AG04450 (cell line): ENCODE measurements at places on chromosomes 7 and 10.

GRCh38 chr7:79377097-79377496 lies 76.4 kb downstream of the MAGI2 start:
- DNase-seq, result no peak

DNA sequence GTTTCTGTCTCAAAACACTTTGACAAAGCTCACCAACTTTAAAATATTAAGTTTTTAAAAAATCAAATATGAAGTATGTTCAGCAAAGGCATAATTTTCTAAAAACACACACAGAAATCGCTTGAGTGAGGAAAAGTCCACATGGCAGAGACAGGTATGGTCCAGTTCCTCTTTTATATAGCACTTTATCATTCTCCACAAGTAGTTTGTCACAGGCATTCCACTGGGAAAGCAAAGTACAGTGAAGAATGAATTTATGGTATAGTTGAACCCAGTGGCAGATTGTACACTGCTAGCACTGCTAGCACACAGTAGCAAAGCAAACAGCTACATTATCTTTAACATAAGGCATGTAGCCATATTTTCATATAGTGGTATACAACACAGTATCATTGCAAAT lies 102.3 kb downstream of the HECTD2 start:
- no peak for DNase-seq

DNA sequence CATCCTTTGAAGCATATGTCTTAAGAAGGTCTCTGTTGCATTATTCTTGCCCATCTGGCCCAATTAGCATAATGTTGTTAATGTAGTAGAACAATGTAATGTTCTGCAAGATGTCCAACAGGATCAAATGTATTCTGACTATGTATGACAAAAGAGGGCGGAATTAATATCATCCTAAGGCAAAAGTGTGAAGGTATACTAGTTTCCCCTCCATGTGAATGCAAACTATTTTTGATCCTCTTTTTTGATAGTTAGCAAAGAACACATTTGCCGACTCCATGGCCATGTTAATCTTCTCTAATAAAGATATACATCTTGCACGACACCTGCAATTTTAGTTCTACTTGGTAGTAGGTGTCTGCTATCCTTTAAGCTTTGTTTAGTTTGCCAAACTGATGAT lies 157.6 kb downstream of the ATRNL1 start:
- no peak for DNase-seq

GRCh38 chr7:156140447-156140846 lies 328.2 kb upstream of the SHH start:
- no peak for DNase-seq

- no peak for DNase-seq
Observed at GRCh38 chr10:113889911-113890310, 35.5 kb downstream of the NHLRC2 start.

- DNase-seq, result no peak
Observed at GRCh38 chr10:14674376-14675050, 100.2 kb downstream of the FAM107B start.

DNA sequence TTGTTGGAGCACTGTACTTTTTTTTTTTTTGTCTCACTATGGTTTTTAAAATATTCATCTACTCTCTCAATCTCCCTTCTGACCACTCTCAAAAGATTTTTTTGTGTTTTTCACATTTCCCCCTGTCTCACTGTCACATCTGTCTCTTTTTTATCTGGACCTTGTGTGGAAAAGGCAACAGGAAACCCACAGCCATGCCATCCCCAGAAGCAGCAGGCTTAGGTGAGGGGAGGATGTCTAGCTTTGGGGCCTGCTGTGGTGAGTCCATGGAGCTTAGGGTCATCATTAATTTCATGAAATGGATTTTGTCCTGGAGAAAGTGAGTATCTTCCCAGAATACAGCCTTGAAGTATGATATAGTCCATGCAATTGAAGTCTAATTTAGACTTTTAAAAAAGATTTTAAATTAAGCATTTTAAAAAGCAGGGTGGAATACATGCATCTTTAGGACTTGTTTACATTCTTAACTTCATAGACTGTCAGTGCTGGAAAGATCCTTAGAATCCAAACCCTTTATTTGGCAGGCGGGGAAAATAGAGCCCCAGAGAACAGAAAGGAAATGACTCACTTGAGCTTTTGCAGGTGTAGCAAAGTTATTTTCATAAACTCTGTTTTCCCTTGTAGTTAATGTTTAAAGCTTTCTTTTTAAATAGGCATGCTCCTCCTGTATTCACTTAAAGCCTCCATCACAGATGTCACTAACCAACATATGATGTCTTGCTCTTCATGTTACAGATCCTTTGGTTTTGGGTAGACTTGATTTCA lies 25.1 kb downstream of the MINDY4 start:
- DNase-seq, result peak; percentile 59

GRCh38 chr10:67770537-67770936 lies 67.5 kb downstream of the DNAJC12 start:
- DNase-seq, result no peak

GRCh38 chr10:129538236-129538635 lies 71.2 kb downstream of the MGMT start:
- no peak for DNase-seq

DNA sequence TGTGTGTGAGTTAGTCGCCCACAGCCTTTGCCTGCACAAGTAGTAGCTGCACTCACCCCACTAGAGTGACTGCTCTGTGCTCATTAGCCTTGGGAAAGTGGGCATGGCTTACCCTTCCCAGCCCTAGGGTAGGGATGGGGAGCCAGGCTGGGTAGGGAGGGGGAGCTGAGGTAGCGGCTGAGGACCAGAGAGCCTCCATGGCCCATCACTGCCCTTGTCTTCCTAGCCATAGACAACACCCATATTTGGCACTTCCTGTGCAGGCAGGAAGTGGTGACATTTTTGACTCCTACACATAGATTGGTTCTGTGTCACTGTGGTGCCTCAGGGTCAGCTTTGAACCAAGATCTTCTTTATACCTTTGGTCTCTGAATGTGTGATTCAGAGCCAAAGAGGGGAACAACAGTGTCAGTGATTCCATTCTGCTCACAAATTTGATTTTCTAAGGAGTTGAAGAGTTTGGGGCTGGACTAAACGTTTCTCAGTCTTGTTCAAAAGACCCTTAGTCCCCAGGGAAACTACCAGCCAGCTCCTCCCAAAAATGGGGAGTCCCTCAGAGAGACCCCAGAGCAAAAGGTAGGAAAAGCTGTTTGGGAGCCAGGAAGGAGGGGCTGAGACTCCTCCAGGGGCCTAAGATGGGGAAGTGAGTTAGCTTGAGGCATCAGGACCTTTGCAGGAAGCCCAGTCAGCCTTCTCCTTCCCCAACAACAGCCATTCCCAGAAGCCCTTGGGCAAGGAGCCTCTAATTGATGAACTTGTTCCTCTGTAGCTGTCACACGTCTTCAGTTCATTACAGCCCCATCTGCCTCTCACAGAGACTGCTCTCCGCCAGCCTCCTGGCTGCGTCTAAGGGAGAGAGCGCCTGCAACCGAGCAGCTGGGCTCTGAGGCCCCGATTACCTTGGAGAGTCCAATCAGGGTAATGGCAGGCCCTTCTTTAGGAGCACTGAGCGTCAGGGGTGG lies 135.0 kb downstream of the CDH23 start:
- no peak for DNase-seq

DNA sequence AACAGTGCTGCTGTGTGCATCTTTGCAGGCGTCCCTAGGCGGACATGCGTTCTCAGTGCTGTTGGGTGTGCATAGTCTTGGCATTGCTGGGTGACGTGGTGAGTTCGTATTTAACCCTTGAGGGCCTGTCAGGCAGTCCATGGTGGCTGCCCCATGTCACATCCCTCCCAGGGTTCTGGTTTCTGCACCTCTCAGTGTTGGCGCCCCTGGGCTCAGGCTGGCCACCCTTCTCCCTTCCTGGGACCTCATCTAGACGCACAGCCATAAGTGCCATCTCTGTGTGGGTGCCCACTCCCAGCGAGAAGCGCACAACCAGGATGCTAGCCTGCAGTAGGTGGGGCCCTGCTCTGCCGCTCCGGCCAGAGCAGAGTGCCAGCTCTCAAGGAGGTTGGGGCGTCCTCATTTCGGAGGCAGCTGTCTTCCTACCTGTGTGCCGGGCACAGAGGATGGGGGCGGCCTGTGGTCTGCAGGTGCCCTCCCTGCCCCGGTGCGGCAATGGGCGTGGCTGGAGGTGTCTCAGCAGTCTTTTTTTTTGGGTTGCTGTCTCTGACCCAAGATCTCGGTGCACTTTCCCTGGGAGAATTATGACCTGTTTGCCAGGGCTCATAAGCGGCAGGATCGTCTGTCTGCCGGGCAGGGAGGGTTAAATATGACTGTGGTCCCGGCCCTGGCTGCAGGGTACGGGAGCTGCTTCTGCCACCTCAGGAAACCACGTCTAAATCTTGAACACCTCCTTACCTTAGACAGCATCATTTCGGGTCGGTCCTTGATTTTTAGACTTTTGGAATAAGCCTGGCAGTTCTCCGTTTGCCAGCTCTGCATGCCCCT lies 6.5 kb downstream of the INPP5A start:
- no peak for DNase-seq

GRCh38 chr7:38311329-38311937 lies 38.0 kb upstream of the TARP start:
- no peak for DNase-seq

DNA sequence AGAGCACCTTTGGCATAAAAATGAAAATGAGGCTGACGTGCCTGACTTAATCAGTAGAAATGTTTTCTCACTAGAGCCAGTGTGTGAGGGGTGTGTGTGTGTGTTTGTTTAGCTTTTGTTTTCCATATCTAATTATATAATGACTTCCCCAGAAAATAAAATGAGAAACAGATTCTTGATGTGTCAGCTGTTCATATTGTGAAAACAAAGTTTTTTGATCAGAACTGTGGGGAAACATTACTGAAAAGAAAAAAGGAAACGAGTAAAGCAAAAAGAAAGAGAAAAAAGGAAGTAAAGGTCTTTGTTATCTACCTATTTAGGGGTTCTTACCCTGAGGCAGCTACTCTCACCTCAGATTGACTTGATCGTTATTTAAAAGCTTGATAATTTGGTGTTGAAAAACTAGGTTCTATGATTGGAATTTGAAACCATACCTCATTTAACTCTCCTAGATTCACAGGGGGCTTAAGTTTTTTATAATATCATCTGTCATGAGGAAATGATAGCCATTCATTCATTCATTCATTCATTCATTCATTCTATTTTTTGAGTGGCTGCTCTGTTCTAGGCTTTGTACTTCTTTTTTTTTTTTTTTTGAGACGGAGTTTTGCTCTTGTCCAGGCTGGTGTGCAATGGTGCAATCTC lies 58.0 kb downstream of the CREM start:
- no peak for DNase-seq

DNA sequence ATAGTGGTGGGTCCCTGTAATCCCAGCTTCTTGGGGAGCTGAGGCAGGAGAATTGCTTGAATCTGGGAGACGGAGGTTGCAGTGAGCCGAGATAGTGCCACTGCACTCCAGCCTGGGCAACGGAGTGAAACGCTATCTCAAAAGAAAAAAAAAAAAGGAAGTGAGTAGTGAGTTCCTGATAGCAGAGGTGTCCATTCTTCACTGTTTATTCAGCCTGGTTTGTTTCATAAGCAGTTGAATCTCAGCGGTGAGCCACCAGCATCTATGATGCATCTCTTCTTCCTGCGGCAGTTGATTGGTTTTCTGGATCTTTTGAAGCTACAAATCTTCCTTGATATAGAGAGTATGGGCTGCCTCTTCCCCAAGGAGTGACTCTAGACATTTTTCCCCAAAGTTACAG lies 316.1 kb upstream of the MTPN start:
- no peak for DNase-seq

DNA sequence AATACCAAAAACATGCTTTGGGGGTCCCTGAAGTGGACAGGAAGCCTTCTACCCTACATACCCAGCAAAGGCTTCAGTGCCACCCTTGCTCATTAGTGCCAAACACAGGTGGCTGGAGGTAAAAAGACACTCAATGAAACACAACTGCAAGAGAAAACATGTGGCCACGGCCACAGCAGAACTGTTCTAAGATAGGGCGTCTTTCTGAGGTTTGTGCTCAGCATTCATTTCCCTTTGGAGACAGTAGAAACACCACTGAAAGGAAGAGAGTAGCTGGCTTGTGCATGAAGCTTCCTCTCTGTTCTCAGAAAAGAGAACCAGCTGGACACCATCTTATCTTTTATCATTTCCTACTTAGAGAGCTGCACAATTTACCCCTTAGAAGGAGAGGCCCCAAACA lies 143.0 kb downstream of the PLXNA4 start:
- DNase-seq, result no peak

DNA sequence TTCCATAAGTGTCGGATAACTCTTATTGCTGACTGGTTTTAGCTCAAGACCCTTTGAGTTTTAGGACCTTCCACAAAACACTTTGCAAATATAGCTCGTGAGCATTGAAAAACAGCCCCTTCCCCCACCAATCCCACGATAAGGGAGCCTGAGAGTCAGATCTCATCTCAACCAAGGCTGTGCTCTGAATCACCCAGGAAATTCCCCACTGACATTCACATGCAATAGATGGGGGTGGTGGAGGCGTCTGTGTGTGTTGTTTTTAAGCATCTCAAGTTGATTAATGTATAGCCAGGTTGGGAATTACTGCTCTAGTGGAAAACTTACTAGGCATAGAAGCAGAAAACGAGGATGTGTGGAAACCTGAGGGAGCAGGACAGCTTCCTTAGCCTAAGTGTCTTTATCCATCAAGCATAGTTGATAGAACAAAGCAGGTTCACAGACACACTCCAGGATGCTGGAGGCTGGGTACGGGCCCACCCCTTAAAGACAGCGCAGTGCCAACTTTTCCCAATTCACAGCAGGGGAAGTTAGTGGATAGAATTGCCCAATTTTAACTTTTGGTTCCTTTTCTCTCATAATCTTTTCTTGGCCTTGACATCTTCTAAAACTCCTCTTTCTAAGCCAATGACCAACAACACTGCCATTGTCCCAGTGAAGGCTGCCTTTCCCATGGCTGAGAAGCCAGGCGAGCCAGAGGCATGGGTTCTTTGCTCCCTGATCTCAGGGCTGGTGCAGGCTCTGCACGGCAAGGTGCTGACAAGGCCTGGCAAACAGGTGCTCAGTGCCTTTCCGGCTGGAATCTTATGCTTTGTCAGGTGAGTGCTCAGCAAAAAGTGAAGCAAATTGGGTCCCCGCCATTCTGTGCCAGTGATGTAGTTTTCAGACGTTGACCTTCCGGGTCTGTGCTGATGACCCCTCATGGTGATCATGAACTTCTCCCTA lies 98.5 kb upstream of the INSIG1 start:
- peak; percentile 30 for DNase-seq

- DNase-seq, result no peak
Observed at GRCh38 chr10:68052463-68052862, 22.6 kb downstream of the HERC4 start.

DNA sequence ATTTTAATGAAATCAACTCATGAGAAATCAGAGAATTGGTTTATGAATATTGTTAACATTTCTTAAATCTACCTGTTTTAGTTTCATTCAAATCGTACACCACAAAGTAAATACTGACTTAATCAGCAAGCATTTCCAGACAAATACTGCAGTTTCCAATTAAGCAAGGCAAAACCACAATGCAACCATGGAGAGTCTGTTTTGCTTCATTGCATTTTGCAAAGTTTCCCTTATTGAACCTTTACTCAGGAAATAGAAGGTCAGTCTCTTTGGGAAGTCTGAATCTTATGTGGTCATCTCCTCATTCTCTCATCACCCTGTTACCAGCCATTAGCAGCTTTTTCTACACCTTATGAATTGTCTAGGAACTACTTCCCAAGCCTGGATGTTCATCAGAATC lies 400.5 kb downstream of the IPMK start:
- DNase-seq, result no peak
